Stimulated activated CD8-positive, alpha-beta memory T cell treated with anti-CD3 and anti-CD28 coated beads, Interleukin-7, amount 100 ng/mL, for 24 hours (primary cell): ENCODE measurements at places on chromosomes 11 and 22.

DNA sequence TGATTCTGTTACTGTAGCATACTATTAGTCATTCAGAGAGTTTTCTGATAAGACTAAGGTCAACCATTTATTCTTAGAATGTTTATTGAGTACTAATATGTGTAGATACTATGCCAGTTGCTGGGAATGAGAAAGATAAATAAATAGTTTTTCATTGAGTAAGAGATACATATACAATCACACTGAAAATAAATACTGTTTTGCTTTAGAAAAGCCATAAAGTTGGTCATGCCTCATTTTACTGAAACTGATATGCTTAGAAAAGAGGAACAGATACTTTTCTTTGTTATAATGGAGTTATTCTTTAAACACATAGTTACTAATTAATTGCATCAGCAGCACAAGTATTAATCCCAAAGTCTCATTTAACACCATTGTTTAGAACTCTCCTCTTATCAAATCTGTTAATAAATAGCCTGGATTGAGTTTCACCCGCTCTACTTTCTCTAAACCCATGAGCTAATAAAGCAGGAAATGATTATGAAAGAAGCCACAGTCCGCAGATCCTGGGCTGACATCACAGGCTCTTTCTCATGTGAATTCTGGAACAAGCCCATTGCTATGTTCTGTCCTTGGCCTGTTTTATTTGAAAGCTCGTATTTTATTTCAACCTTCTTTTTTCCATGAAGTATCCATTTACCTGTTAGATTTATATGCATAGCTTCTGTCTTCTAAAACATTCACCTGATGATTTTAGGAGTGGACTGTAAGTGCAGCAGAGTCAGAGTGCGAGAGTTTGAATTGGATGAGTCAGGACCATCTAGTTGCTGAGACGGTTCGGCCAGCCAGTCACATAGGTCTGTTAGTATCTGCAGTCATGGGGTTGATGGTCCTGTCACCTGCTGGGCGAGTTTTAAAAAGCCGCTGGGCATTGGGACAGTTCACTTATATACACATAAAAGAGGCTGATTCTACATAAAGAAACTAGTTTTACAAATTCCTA, 35.5 kb downstream of the PIWIL4 start:
- DNase-seq = no peak

DNA sequence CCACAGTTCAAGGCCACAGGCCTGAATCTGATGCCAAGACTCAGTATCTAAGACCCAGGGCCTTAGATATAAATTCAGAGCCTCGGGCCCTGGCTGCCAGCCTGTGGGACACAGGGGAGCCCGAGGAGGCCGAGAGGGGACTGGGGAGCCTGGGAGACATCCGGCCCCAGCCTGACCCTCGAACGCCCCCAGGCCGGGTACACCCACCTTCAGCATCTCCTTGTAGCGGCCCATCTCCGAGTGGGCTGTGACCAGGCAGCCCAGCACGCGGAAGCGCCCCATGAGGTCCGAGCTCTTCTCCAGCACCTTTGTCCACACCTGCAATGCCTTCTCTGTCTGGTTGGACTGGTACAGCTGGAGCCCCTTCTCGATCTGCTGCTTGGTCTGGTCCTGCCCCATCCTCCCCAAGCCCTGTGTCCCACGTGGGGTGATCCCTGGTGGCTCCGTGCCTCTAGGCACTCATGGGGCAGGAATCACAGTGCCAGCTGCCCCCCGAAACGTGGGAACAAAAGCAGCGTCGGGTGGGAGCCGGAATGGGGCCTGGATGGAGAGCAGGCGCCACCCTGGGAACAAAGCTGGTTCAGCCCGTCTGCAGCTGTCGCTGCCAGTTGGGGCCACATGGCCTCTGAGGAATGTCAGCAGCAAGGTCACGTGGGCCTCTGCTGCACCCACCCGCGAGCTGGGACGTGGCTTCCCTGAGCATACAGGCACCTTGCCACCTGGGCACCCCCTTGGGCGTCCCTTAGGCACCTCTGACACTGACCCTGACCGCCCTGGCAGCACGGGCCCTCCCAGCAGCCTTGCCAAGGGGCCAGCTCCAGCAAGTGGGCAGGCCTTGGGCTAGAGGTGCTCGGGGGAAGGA, at the start of gene RAPSN:
TSS of gene RAPSN (minus strand) at position 571 of the 862 bp plus-strand sequence. CDS start at position 399, 172 bp downstream.
- DNase-seq = no peak

DNA sequence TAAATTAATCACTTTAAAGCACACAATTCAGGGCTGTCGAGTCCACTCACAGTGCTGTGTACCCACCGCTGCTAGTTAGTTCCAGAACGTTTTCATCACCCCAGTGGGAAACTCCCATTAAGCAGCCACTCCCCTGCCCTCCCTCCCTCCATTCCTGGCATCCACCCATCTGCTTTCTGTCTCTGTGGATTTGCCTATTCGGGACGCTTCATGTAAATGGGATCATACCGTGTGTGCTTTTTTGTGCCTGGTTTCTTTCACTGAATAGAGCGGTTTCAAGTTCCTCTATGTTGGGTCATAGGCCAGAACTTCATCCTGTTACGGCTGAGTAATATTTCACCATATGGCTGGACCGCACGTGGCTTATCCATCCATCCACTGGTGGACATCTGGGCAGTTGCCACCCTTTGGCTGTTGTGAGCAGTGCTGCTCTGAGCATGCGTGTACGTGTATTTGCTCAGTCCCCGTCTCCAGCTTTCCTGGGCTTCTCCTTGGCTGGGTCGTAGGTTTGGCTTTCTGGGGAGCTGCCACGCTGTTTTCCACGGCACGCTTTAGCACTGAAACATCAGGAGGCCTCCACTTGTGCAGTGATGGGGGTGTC, 30.1 kb downstream of the ARHGAP8 start:
- DNase-seq = no peak

DNA sequence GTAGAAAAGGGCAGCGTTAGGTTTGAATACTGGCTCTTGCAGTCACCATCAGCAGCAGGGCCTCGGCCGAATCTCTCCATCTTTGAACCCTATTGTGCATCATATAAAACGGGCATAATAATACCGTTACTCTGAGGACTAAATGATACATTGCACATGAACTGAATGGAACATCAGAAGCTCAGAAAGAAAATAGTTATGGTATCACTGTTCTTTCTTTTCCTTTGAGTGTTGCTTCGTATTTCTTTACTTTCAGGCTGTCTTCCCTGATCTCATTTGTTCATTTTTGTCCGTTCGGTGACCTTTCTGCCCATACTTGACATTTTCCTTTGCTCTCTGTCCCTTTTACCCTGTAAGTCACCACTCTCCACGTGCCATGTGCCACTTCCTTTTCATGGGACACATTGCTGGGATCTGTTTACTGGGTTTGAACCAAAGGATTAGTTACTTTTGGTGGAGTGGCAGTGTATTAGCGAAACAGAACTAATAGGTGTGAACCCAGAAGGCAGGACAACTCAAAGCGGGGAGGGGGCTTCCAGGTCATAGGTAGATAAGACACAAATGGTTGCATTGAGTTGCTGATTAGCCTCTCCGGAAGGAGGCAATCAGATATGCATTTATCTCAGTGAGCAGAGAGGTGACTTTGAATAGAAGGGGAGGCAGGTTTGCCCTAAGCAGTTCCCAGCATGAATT, 717 bp upstream of the ZNF202 start:
- no peak for DNase-seq

- no peak for DNase-seq
These were observed 25.9 kb downstream of the PTDSS2 start for GRCh38 chr11:475941-476340.

DNA sequence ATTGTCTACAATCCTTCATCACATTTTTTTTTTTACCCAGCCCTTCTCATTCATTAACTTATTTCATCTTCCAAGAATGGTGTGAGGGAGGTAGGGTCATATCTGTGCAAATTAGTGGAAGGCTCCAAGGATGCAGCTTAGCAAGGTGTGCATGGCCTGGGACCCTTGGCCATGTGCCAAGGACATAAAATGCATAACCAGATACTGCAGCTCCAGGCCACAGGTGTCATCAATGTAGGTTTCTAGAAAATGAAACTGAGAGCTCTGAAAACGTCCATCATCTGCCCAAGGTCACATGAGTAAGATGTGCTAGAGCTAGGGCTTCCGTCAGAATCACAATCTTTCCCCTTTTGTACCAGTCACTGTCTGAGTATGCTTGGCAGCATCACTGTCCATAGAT, 29.8 kb downstream of the ANKK1 start:
- no peak for DNase-seq

- no peak for DNase-seq
These were observed 619.4 kb upstream of the KIRREL3 start for GRCh38 chr11:127619946-127620345.

DNA sequence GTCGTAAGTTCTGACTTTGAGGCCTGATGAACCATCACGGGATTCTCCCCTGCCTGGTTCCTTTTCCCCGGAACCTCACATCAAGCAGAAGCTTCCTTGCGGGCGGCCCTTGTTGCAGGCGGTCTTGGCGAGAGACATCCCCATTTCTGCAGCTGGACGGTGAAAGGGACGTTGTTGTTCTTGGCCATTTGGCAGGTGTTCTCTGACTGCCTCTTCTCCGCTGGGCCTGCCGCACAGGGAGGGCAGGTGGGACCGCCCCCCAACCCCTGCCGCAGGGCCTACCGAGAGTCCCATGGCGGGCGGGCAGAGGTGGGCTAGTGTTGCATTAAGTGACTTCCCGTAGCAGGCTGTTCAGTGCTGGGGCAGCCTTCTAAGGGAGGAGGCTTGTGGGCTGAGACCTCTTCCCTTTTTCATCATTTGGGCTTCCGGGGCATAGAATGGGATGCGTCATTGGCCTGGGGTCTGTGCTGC, 26.9 kb upstream of the GRAMD4 start:
- DNase-seq = no peak

DNA sequence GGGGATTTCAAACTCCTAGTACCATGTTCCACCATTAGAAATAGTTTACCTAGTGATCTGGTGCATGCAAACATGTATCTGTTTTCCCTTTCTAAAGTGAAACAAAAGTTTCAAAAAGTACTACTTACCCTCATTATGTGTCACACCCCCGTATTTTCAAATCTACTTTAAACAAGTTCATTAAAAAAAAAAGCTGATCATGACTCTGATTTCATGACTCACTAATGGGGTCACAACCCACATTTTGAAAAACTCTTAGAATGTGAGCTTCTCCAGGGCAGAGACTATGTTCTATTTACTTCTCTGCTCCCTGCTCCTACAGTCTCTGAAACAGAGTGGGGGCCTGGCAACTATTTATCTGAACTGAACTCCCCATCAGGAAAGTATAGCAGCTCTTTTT, 18.2 kb downstream of the CHRM1 start:
- no peak for DNase-seq

DNA sequence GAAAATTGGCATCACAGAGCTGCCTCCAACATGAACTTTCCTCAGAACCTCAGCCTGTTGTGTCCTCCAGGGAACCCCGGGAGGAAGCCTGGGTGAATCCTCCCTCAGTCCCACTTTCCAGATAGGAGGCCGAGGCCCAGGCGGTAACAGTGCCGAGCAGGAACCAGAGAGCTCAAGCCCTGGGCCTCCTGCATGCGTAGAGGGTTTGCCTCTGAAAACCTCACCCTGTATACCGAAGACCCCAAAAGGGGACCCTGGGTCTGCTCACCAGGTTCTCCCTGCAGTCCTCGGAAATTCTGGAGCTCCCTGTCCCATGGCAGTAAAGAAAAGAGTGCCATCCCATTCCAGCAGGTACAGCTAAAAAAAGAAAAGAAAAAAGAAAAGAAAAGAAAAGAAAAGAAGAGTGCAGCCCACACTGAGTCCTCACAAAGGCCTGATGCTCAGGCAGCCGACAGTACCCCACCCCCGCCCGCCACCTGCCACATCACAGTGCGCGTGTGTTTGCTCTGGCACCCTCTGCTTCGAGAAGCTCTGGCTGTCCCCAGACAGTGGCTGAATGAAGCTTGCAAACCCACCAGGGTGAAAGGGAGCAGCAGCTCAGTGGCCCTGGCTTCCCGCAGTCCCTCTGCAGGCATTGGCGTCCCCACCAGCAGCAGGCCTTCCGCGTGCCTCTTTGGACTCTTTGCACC, 28.4 kb upstream of the FADD start:
- DNase-seq = no peak
